ENCODE measurements at places on chromosomes 12 and 14.

GRCh38 chr12:47110718-47111391 is 31.1 kb upstream of the AMIGO2 start:
- DNase-seq = no peak

DNA sequence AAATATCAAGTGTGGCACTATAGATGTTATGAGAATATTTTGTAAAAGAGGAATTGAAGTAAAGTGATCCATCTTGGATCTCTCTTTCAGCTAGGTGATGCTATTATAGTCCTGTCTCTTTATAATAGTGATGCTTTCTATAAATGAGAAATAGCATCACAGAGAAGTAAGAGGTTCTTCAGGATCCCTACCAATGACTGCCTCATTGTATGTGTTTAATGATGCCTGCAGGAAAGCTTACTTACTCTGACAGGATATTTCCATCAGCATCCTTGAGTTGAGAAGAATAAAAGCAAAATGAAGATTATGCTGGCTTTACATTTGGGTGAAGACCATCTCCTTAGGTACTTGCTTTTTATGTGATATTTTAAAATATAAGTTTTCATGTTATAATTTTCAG is 846.0 kb upstream of the LRFN5 start:
- DNase-seq = no peak

DNA sequence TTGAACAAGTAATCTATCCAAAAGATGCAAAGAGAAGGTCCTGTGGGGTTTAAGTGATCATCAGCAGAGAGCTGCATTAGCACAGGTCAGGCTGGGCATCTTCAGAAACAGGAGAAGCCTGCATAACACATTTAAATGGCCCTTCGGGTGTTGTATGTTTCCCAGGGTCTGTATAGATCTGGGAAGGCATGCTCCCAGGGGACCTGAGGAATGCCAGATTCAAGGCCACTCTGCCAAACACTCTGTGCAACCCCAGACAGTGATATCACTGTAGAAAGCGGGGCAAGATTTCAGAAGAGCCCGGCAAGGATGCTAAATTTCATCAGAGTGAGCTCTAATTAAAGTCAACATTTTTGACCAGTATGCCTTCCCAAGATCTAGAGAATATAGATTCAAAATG is 92.9 kb downstream of the ARMH4 start:
- DNase-seq = no peak

GRCh38 chr14:78341827-78342389 is 171.7 kb downstream of the NRXN3 start:
- DNase-seq = no peak

GRCh38 chr14:84535976-84536375 is 994.0 kb upstream of the FLRT2 start:
- DNase-seq = no peak

All from hindlimb muscle (tissue), 1 donor.